ENCODE measurements at places on chromosomes 11 and 22. TPM values are rescaled to one million over a fixed set of nuclear protein-coding genes. Genes with fewer than 3 reads are reported as not detected.

C22orf31 gene
- total RNA-seq = not detected

GRCh38 chr11:118604566-118604965, 2.8 kb upstream of the PHLDB1 start:
- no peak for DNase-seq
- peaks cover 30% of the 10 kb centered on the region for H3K36me3 ChIP-seq
- H3K27ac ChIP-seq = no peak overlapping the region
- H3K4me1 ChIP-seq = peaks cover 22% of the 10 kb centered on the region
- H3K27me3 ChIP-seq = no peaks in the 10 kb centered on the region
- H3K4me3 ChIP-seq = no peak overlapping the region

GLB1L3 gene
- total RNA-seq = 2.0 TPM

DNA sequence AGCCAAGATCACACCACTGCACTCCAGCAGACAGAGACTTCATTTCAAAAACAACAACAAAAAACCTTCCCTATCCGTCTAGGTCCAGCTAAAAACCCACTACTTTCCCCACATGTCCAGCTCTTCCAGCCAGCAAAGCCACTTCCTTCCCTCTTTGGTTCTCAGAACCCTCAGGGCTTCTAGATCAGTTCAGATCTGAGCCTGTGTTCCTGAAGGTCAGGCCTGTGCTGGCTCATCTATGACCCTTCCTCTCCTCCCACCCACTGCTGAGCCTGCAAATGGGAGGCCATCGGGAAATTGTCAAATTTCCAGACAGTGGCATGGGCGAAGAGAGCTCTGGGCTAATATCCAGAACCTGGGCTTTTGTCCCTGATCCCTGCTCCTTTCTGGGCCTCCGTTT, 37.8 kb downstream of the SLCO2B1 start:
- no peak overlapping the region for H3K27ac ChIP-seq
- no peaks in the 10 kb centered on the region for H3K4me1 ChIP-seq
- H3K36me3 ChIP-seq = no peaks in the 10 kb centered on the region
- H3K27me3 ChIP-seq = no peaks in the 10 kb centered on the region

GRCh38 chr11:12456651-12457579, 79.5 kb downstream of the PARVA start:
- no peak overlapping the region for H3K4me3 ChIP-seq
- H3K4me1 ChIP-seq = no peaks in the 10 kb centered on the region
- no peaks in the 10 kb centered on the region for H3K27me3 ChIP-seq
- no peak overlapping the region for H3K27ac ChIP-seq
- DNase-seq = no peak

TEX12 gene
- total RNA-seq = 0.67 TPM

DNA sequence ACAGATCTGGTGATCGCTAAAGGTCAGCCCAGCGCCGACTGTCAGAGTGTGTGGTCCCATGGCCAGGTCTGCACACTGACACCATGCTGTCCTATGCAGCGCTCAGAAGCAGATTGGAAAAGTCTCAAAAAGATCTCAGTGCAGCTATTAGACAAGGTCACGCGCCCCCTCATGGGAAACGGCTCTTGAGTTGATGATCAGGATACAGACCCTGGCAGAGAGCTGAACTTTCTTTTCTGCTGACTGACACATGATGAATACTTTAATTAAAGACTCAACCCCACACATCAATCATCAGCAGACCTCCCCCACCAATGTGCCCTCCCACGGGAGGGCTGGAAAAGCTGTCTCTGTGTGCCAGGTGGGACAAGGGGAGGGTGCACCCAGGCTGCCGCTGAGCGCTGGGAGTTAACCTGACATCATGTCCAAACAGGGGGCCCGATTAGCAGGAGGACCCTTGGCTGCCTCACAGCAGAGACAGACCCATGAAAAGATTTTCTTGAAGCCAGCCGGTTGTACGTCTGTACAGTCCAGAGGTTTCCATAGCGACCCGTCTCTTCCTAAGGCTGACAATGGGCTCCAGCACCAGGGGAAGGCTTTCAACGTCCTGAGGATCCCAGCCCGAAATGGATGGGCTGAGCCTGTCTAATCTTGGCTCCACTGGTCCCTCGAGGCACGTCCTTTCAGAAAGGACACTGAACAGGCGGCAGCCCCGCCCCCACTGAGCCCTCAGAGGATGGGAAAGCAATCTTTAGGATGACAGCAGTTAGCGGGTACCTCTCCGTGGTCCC, 26.9 kb downstream of the RASD2 start:
- no peaks in the 10 kb centered on the region for H3K27me3 ChIP-seq
- no peak for DNase-seq
- H3K4me1 ChIP-seq = no peaks in the 10 kb centered on the region
- no peak overlapping the region for H3K4me3 ChIP-seq
- no peak overlapping the region for H3K27ac ChIP-seq

- H3K27ac ChIP-seq = no peak overlapping the region
- no peak for DNase-seq
- H3K27me3 ChIP-seq = no peaks in the 10 kb centered on the region
Observed at GRCh38 chr22:37797874-37798500, 9.7 kb upstream of the GCAT start.

SPATA19 gene
- total RNA-seq = not detected

DNA sequence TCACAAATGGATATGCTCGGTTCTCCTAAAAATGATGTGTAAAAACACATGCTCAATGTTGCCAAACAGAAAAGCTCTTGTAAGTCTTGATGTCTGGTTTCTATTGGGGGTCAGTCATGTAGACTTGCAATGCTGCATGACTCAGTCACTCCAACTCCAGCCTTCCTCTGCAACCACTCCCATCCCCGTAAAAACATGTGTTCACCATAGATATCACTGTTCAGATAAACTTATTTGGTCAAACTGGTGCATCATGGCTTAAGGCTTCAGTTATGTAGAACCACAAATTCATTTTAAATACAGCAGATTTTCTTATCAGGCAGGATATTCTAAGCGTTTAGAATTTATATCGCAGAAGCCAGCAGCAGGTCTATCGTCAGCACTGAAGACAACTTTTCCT, 298.4 kb upstream of the LUZP2 start:
- no peaks in the 10 kb centered on the region for H3K27me3 ChIP-seq
- H3K4me1 ChIP-seq = no peaks in the 10 kb centered on the region
- H3K36me3 ChIP-seq = no peaks in the 10 kb centered on the region
- H3K27ac ChIP-seq = no peak overlapping the region
- no peak overlapping the region for H3K4me3 ChIP-seq
- DNase-seq = no peak

DNA sequence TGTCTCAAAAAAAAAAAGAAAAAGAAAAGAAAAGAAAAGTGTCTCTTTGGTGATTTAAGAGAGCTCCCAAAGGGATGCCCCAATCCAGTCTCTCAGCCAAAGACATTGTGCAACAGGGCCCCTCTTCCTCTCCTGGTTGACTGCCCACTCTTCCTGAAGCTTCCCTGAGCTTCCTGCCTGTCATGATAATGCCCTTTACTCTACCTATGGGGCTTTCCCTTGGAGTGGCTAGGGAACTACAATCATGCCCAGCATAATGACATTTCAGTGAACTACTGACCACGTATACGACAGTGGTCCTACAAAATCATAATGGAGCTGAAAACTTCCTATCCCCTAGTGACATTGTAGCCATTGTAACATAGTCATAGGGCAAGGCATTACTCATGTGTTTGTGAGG, 118.0 kb downstream of the RASSF10 start:
- no peak for DNase-seq
- H3K4me1 ChIP-seq = no peaks in the 10 kb centered on the region
- H3K27me3 ChIP-seq = peaks cover 6% of the 10 kb centered on the region
- no peak overlapping the region for H3K27ac ChIP-seq

DNA sequence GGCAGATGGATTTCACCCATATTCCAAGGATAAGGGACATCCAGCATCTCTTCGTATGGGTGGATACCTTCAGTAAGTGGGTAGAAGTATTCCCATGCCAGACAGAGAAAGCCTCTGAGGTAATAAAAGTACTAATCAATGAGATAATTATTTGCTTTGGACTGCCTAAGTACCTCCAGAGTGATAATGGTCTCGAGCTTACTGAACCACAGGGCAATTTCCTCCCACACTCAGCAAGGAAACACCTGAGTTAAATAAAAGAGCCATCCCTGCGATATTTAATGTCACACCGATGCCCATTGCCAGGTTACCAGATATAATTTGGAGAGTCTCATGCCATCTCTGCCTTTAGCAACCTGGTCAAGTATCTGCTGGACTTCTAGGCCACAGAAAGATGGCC, 70.6 kb upstream of the MPEG1 start:
- H3K36me3 ChIP-seq = no peaks in the 10 kb centered on the region
- no peak for DNase-seq
- H3K27ac ChIP-seq = no peak overlapping the region

DNA sequence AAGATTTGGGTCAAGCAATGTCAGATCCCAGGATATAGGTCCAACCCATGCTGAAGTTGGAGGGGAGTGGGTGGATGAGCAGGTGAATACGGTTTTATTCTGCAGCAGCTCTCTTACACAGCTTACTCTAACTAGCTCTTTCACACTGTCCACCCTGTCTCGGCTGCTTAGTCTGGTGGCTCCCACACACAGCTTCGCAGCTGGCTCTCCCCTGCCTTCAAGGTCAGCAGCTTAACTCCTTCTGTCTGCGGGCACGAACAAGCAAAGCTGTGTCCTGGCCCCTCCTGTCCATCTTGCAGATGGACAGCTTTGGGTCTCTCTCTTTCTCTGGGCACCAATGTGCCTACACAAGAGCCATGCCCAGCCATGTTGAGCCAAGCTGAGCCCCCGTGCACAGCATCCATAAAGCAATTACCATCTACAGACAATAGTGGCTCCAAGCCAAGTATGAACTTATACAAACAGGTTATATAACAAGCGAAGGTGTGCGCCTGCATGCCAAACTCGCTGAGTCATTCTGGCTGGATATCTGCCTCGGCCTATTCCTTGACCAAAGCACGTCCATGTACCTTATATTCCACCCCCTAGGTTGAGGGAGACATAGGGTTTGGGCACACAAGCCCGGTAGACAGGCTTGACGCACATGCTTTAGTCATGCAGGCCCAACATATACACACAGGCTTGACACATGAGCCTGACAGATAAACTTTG, 1307.8 kb upstream of the RAG2 start:
- H3K4me1 ChIP-seq = no peaks in the 10 kb centered on the region
- no peak for DNase-seq
- H3K36me3 ChIP-seq = no peaks in the 10 kb centered on the region
- no peak overlapping the region for H3K27ac ChIP-seq
- H3K4me3 ChIP-seq = no peak overlapping the region

DNA sequence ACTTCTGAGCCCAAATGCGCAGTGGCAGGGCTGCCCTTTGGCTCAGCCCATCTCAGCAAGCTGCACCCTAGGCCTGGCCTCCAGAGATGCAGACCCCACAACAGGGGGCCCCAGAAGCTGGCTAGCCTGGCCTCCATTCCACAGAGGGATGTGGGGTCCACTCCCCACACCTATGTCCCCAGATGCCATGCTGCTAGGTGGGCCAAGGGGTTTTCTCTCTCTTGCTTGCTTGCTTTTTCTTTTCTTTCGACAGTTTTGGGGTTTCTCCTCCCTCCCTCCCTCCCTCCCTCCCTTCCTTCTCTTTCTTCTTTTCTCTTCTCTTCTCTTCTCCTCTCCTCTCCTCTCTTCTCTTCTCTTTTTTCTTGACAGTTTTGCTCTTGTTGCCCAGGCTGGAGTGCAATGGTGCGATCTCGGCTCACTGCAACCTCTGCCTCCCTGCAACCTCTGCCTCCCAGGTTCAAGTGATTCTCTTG, 9.6 kb downstream of the SCARF2 start:
- no peaks in the 10 kb centered on the region for H3K27me3 ChIP-seq
- no peak overlapping the region for H3K27ac ChIP-seq
- no peak for DNase-seq
- no peak overlapping the region for H3K4me3 ChIP-seq

- no peaks in the 10 kb centered on the region for H3K27me3 ChIP-seq
- peak overlapping the region; percentile 68 for H3K4me3 ChIP-seq
- H3K36me3 ChIP-seq = peaks cover 29% of the 10 kb centered on the region
- H3K4me1 ChIP-seq = peaks cover 94% of the 10 kb centered on the region
- DNase-seq = peak; percentile 90
- H3K27ac ChIP-seq = peak overlapping the region; percentile 87
Observed at GRCh38 chr22:37222440-37222971, 10.2 kb upstream of the SSTR3 start.

GRCh38 chr11:12118949-12119348, 8.6 kb downstream of the MICAL2 start:
- no peak overlapping the region for H3K4me3 ChIP-seq
- no peak for DNase-seq
- no peaks in the 10 kb centered on the region for H3K4me1 ChIP-seq
- H3K36me3 ChIP-seq = no peaks in the 10 kb centered on the region
- H3K27me3 ChIP-seq = no peaks in the 10 kb centered on the region

DNA sequence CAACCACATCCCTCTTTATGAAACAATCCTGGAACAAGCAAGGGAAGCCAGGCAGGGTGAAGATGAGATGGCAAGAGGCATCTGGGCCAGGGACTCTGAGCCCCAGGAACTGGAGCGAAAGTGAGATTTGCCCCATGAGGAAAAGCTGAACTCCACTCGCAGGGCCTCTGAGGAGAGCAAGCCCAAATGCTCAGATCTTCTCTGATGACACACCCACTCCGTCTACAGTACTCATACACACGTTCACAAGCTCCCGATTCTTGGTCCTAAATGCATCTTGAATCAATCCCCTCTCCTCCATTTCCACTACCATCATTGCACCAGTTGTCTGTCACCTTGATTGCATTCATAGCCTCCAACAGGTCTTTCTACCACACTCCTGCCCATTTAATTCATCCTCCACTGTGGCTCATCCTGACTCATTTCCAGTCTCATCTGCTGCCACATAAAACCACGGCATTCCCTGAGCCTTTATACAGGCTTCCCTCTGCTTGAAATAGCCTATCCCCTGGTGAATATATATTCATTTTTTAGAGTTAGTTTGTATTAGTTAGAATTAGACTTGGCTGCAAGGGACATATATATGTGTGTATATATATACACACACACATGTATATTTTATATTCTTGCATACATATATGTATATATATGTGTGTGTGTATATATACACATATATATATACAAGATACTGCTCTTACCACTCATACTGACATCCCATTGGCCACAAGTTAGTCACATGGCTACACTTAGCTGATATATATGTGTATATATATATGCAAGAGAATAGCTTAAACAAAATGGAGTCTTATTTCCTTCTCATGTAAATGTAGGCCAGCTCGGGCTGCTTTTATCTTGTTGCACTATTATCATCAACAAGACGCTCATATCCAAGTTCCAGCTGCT, 1.4 kb upstream of the APOA5 start:
- H3K4me3 ChIP-seq = no peak overlapping the region
- H3K4me1 ChIP-seq = peaks cover 14% of the 10 kb centered on the region
- no peaks in the 10 kb centered on the region for H3K36me3 ChIP-seq
- DNase-seq = no peak

LRRC55 gene
- total RNA-seq = not detected
